ENCODE measurements at places on chromosomes 7 and 10. TPM values are rescaled to one million over a fixed set of nuclear protein-coding genes. Genes with fewer than 3 reads are reported as not detected.

GRCh38 chr7:82317760-82318159 is 125.8 kb downstream of the CACNA2D1 start:
- DNase-seq = no peak

TAS2R41 gene
- total RNA-seq = not detected

- no peak for DNase-seq
These were observed 65.4 kb downstream of the ANKRD61 start for GRCh38 chr7:6096581-6096980.

GRCh38 chr10:76311752-76312636 is 880.6 kb downstream of the LRMDA start:
- DNase-seq = no peak

Data from occipital lobe (tissue), 3 donors.